HT1080 (cell line): ENCODE measurements at places on chromosomes 7 and 10. TPM values are rescaled to one million over a fixed set of nuclear protein-coding genes. Genes with fewer than 3 reads are reported as not detected.

- no peak for DNase-seq
These were observed 129.2 kb upstream of the FAM3C start for GRCh38 chr7:121525155-121525819.

The HOXA9 gene
- total RNA-seq, result 33.8 and 45.8 TPM in 2 replicates

DNA sequence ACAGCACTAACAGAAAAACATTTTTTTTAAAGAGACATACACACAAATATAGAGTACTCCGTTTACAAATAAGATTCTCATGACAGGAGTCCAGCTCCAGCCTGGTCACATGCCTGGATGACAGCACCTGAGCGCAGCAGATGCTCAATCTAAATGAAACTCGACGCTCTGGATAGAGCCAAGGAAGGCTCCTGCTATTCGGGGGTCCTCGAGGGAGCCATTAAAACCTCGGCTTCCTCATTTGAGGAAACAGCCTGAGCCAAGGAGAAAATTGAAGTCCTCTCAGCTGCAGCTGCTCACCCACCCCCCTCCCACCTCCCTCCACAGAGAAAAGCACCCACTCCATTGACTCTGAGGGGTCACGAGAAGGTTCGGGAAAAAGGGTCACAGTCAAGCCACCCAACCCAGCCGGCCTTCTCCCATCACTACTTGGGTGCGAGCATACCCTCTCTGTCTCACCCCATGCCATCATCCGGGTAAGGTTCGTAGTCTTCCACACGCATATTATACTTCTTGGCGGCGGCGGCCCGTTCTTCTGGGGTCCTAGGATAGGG lies 673 bp downstream of the NDUFB8 start:
- no peak for DNase-seq

The TEX47 gene
- total RNA-seq, result not detected in 2 replicates

- no peak for DNase-seq
These were observed 122.3 kb downstream of the WDR37 start for GRCh38 chr10:1178506-1178905.

GRCh38 chr10:59072038-59072437 lies 104.4 kb upstream of the PHYHIPL start:
- no peak for DNase-seq

The INHBA gene
- total RNA-seq, result 1.1 and 1.7 TPM in 2 replicates

DNA sequence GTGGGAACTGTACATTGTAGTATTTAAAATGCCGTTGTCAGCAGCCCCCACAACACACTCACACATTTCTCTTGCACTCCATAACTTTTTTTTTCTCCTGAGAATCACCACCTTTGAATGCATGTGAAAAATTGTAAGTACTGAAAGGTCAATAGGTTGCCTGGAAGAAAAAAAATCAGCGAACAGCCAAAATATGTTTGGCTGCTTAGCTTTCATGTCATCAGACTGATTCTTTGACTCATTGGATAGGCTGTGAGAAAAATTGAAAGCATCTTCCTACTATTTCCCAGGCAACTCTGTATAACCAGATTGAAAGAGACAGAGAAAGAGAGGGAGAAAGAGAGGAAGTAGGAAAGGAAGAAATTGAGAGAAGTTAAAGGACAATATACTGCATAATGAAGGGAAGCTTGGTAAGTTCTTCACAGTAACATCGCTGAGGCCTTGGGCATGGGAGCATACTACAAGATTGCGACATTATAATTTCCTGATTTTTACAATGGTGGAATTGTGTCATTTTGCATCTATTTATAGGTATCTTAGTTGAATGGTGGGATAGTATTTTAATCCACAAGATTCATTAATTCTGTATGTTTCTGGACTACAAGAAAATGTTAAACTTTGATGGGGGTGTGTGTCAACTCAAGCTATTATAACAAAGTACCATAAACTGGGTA lies 249.3 kb upstream of the KCND2 start:
- DNase-seq, result peak; percentile 23

- DNase-seq, result no peak
These were observed 177.2 kb downstream of the TAX1BP1 start for GRCh38 chr7:27917119-27917518.

DNA sequence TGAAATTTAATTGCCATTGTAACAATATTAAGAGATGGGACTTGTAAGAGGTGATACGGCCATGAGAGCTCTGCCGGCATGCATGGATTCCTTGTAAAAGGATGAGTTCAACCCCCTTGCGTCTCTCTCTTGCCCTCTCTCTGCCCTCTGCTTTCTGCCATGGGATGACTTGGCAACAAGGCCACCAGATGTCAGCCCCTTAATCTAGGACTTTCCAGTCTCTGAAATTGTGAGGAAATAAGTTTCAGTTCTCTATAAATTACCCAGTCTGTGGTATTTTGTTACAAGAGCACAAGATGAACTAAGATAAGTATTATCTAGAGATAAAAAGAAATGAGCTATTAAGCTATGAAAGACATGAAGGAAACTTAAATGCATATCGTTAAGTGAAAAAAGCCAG lies 145.7 kb upstream of the AHR start:
- no peak for DNase-seq

- no peak for DNase-seq
These were observed 16.1 kb upstream of the RAB11FIP2 start for GRCh38 chr10:118062798-118063238.

The SFR1 gene
- 16.3 and 17.3 TPM in 2 replicates for total RNA-seq

- no peak for DNase-seq
These were observed 429.9 kb downstream of the SORCS3 start for GRCh38 chr10:105070952-105071351.

- DNase-seq, result no peak
These were observed 78.0 kb downstream of the ABCC2 start for GRCh38 chr10:99860466-99860865.

- no peak for DNase-seq
These were observed 80.4 kb downstream of the UBE3C start for GRCh38 chr7:157219154-157219553.

GRCh38 chr7:100545360-100546128 lies 6.5 kb downstream of the AGFG2 start:
- DNase-seq, result peak; percentile 99

The AHR gene
- 20.0 and 21.7 TPM in 2 replicates for total RNA-seq

The PRPF18 gene
- 27.7 and 31.9 TPM in 2 replicates for total RNA-seq

The RAB19 gene
- not detected in 2 replicates for total RNA-seq

The UCN3 gene
- total RNA-seq, result not detected in 2 replicates

DNA sequence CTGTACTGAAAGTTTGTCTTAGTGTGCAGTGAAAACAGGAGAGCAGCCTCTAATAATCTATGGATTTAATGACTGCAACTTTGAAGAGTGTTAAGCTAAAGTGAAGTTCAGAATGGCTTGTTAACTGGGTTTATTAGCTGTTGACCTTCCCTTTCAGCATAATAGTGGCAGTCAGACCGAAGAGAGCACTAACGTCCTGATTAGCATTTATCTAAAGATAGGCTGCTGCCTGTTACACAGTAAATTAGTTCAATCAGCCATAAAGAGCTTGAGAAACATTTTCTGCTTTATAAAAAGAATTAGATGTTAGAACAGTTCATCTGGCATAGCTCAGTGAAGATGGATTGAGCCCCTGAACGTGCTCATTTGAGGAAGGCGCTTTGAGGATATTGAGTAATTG lies 433.0 kb downstream of the AUTS2 start:
- no peak for DNase-seq

DNA sequence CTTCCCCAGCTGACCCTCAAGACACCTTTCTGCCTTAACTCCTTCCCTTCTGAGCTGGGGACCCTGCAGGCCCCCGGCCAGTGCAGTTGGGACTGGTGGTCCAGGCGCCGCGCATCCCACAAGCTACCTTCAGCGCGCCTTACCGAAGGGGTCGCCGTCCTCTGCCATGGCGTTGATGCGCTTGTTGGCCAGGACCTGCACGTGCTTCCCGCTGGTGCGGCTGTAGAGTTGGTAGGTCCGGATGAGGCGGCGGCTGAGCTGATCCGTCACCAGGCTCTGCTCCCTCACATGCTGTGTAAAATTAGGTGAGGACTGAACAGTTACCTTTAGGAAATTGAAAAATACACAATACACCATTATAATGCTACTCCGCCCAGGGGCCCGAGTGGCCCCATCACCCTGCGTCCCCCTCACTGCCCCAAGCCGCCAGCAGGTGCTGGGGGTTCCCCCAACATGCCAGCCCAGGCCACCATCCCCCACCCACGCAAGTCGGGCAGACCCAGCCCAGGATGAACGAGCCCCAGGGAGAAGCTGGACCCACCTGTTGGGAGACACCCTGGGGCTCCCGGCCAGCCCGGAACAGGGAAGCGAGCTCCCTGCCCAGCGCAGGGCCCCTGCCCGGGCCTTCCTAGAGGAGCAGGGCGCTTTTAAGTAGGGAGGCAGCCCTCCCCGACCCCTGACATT lies 1.2 kb downstream of the FGF8 start:
- no peak for DNase-seq

GRCh38 chr7:132919771-132920170 lies 162.1 kb downstream of the CHCHD3 start:
- DNase-seq, result no peak
